ENCODE measurements at places on chromosomes 12 and 14.
A peak's percentile ranks its signal among the peaks of the same experiment; 100 is the strongest.

DNA sequence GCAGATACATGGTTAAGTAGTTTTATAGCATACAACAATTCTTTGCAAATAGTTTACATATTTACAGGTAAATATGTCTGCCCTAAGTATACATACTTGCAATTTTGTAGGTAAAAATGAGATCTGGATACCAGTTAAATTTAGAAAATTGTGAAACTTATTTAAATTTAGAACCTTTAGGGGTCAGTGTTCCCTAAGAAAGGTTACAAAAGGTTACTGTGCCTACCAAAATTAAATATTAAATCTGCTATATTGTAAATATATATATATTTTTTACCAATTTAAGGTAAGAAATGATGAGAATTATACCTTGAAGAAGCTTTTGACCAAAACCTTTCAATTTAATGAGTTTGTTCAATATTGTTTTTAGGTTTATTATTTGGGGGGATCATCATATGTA, 54.0 kb downstream of the MIPOL1 start:
- DNase-seq: no peak

DNA sequence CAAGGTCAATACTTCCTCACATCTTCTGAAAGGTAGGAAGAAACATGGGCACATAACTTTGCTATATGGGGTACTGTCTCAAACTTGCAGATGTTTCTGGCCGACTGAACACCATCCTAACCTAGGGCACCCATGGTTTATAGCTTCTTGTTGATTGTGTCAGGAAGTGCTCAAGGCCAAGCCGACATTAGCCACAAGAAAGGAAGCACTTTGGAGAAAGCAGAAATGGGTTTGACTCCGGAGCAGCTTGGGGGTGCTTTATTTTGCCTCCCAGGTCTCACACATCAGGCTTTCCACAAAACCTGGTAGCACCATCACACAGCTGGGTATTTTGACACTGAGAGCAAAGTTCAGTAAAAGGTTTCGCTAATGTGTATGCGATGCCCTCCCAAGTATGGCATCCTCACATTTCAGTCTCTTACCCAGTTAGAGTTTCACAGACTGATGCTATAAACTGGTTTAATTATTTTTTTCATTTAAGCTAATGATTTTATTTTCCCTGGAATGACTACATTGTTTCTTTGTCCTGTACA, 25.2 kb upstream of the BHLHE41 start:
- no peak for DNase-seq

GRCh38 chr14:36619853-36620252, 37.4 kb upstream of the NKX2-8 start:
- no peak for DNase-seq

GRCh38 chr12:93365616-93366405, 11.9 kb upstream of the NUDT4 start:
- no peak for DNase-seq

GRCh38 chr14:69547701-69548348, 26.8 kb downstream of the CCDC177 start:
- DNase-seq: peak; percentile 61

- no peak for DNase-seq
Observed at GRCh38 chr12:113535100-113535499, 63.4 kb upstream of the LHX5 start.

GRCh38 chr14:90605430-90605829, 208.6 kb downstream of the CALM1 start:
- DNase-seq: no peak

- DNase-seq: no peak
Observed at GRCh38 chr12:31105668-31106067, 32.0 kb downstream of the DDX11 start.

DNA sequence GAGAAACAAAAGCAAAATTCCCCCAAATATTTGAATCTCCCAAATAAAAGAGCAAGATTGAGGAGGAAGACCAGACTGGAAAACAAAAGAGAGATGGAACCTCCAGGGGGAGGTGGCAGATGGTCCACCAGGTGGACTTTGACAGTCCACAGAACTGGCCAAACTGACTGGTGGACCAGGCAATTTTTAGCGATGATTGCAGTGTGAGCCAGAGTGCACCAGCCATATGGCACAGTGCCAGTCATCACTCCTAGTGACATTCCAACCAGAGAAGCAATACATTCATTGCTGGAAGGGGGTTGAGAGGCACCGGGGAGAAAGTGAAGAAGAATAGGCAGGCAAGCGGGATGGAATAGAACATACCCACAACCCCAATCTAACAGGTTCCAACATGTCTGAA, 182.9 kb downstream of the EXOC5 start:
- peak; percentile 47 for DNase-seq

GRCh38 chr12:113422030-113422885, at the start of gene SDSL:
SDSL (plus strand) TSS chr12:113422380; CDS start chr12:113427983, 5,603 bp downstream.
- peak; percentile 38 for DNase-seq

- no peak for DNase-seq
Observed at GRCh38 chr14:71244341-71244740, 337.1 kb downstream of the PCNX1 start.

GRCh38 chr14:105448706-105449111, 25.9 kb upstream of the CRIP2 start:
- peak; percentile 22 for DNase-seq

DNA sequence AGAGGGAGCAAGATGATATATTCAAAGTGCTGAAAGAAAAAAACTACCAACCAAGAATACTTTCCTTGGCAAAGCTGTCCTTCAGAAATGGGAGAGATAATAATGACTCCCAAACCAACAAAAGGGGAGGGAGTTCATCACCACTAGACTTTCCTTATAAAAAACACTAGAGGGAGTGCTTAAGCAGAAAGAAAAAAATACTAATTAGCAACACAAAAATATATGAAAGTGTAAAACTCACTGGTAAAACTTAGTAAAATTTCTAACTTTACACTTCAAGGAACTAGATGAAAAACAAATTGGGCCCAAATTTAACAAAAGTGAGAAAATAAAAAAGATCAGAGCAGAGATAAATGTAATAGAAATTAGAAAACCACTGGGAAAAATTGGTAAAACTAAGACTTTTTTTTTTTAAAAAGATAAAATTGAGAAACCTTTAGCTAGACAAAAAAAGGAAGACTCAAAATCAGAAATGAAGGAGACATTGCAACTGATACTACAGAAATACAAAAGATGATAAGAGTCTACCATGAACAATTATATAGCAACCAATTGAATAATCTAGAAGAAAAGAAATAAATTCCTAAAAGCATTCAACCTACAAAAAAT, 60.4 kb upstream of the FAR2 start:
- no peak for DNase-seq

- DNase-seq: no peak
Observed at GRCh38 chr14:24078146-24078545, 6.8 kb downstream of the CPNE6 start.

GRCh38 chr12:2588345-2588744, 206.4 kb upstream of the FKBP4 start:
- DNase-seq: no peak

GRCh38 chr12:116389990-116390389, 112.5 kb upstream of the MED13L start:
- no peak for DNase-seq

DNA sequence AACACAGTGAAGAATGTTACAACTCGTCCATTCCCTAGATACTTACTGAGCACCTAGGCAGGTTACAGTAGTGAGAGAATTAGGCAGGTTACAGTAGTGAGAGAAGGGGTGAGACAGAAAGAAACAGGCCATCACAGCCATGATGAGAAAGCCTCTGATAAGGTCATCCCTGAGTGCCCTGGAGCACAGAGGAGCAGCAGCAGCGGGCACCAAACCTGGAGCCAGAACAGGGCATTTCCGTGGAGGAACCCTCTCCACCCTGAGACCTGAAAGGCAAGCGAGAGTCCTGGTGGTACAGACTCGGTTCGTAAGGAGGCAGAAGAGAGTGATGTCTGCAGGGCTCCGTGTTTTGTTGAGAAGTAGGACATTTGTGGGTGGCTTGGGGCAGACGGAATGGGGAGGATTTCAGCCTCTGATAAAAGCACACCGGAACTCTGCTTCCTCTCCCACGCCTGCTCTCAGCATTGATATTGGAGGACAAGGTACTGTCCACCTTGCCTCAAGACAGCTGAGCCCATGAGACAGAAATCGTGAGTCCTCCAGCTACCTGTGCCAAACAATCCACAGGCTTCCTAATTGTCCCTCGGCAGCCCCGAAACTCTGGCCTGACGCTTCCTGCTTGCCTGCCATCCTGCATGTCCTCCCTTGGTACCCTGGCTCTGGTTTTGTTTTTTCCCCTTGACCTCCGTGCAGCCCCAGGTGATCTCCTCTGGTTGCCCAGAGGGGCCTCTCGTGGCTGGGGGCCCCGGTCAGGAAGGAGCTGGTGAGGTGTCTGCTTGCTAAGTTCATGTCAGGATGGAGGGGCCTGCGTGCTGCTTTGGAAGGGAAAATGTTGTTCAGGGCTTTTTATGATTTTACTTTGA, 136.1 kb downstream of the GCH1 start:
- DNase-seq: no peak

- no peak for DNase-seq
Observed at GRCh38 chr12:96422192-96422591, 22.0 kb upstream of the CDK17 start.

GRCh38 chr12:43329375-43329774, 222.6 kb downstream of the ADAMTS20 start:
- no peak for DNase-seq

DNA sequence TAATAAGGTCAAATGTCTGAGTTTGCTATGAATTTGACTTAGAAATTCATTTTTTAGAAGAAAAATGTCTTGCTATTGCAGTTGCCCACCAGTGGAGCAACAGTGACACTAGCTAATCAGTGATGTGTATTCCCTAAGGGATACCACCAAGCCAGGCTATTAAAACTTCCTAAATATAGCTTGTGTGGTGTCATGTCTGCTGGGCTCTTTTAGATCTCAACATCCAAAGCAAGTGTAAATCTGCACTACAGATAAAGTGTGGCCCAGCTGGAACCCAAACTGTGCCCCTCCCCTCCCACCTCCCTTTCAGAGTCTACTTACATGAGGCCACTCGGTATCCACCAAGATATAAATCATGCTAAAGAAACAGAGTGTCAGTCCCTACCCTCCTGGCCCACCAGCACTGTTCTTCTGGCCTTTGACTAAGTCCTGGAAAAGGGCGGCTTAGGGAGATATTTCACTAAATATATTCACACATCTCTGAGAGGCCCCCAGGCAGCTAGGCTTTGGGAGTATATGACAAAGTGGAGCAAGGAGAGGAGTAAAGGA, 53.8 kb downstream of the SLC35F4 start:
- no peak for DNase-seq

DNA sequence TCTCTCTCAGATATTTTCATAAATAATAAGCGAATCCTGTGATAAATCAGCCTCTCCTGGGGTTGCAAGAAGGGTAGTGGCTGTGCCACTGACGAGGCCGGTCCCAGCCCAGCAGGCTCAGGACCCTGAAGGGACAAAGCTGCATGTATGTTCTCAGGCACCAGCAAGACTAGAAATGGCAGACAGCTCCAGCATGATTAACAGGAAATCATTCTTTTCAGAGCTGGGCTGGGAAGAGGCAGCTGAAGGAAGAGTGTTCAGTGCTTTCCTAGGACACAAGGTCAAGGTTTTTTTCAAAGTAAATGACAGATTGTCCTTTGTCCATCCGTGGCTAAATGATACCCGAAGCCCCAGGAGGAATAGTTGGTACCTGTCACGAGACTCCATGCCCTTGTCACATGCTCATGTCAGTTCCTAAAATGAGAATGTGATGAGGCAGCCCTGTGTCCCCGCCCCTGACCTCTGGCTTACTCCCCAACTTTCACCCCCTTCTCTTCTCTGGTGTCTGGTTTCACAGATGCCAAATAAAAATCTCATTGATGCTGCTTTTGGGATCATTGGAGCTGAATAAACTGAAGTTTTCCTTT, 65.1 kb downstream of the PPP1R36 start:
- DNase-seq: no peak

DNA sequence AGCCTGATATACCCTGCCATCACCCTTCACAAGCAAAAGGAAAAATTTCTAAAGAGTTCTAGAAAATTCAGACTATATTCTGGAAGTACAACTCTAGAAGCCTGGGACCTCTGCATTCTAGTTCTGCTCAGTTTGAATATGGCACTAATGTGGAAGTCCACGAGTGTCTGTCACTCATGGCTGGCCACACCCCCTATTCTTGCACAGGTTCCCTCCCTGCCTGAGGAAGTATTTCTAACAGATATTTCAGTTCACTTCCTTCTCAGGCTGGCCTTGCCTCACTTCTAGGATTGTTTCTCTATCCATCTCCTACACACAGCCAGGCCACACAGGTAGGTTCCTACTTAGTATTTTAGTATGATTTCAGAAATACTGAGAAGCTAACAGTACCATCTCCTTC, 67.4 kb downstream of the PHLDA1 start:
- DNase-seq: no peak

GRCh38 chr12:14186193-14186502, 179.3 kb upstream of the ATF7IP start:
- no peak for DNase-seq

- no peak for DNase-seq
Observed at GRCh38 chr12:66190519-66191370, 1.7 kb downstream of the IRAK3 start.

GRCh38 chr14:54673193-54674045, 106.5 kb downstream of the SAMD4A start:
- no peak for DNase-seq

GRCh38 chr12:59149995-59150642, 229.8 kb upstream of the LRIG3 start:
- peak; percentile 59 for DNase-seq

DNA sequence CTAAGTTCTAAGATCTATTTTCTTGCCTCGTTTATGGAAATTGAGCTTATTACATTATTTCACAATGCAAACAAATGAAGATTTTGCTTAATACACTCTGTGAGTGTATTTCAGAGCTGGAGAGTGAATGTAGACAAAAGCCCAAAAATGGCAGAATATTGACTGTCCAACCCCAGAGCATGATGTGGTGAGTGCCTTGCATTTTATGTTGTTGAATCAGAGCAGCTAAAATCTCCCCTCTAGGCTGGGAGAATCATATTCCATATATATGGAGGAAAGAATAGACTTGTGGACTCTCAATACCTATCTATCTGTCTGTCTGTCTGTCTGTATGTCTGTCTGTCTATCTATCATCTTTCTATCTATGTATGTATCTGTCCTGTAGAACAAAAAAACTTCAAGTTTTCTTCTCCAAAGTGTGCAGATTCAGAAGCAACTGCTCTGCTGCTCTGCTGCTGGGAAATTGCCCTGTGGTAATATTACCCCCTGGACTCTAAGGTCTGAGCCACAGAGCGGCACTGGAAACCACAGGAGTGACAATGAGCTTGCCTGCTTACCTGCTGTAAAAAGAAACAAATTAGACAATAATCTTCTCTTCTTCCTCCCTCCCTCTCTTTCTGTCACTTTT, 209.4 kb upstream of the PRICKLE1 start:
- no peak for DNase-seq

Data from NCI-H2107 (cell line).